ENCODE measurements at places on chromosomes 1 and 21. TPM values are rescaled to one million over a fixed set of nuclear protein-coding genes. Genes with fewer than 3 reads are reported as not detected.
A peak's percentile ranks its signal among the peaks of the same experiment; 100 is the strongest.

DNA sequence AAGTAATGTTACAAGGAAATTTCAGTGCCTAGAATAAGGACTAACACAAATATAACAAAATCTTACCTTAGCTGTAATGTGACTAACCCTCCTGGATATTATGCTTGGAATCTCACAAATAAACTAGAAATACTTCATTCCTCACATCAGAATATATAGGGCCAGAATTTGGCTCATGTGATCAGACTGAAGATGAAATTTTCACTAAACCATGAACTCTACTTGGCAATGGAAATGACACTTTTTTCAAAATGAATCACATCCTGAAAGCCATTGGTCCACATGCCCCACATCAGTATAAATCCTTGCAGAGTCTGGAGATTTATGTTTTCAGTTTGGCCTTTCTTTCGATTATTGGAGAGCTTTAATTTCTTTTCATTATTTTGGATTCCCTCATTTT is 227.8 kb downstream of the NRIP1 start:
- H3K36me3 ChIP-seq, result no peaks in the 10 kb centered on the region
- H3K27me3 ChIP-seq, result no peaks in the 10 kb centered on the region

DNA sequence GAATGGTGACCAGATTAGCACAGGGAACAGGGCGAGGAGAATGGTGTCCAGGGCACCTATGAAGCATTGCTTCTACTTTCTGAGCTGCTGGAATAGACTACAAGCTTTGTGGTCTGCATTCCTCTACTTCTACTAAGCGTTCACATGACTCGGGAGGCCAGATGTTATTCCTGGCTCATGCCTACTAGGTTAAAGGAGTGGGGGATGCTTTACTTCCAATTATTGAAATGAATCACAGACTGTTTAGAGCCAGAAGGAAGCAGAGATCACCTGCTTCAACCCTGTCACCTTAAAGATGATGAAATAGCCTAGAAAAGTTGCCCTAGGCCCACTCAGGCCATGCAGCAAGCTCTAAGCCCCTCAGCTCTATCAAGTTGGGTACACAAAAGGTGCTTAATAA is 633.5 kb downstream of the KIF26B start:
- no peaks in the 10 kb centered on the region for H3K4me1 ChIP-seq
- no peak overlapping the region for H3K27ac ChIP-seq
- no peaks in the 10 kb centered on the region for H3K27me3 ChIP-seq
- no peaks in the 10 kb centered on the region for H3K36me3 ChIP-seq
- DNase-seq, result no peak
- H3K4me3 ChIP-seq, result no peak overlapping the region

GRCh38 chr1:26307363-26307781 is 936 bp upstream of the UBXN11 start:
- H3K27me3 ChIP-seq, result no peaks in the 10 kb centered on the region
- no peaks in the 10 kb centered on the region for H3K36me3 ChIP-seq
- peak overlapping the region; percentile 93 for H3K4me3 ChIP-seq
- DNase-seq, result no peak
- peak overlapping the region; percentile 62 for H3K27ac ChIP-seq

GRCh38 chr1:204358605-204359004 is 1.1 kb downstream of the PLEKHA6 start:
- no peak overlapping the region for H3K4me3 ChIP-seq
- peaks cover 21% of the 10 kb centered on the region for H3K27me3 ChIP-seq
- H3K27ac ChIP-seq, result peak overlapping the region; percentile 56
- DNase-seq, result no peak
- no peaks in the 10 kb centered on the region for H3K36me3 ChIP-seq
- peaks cover 36% of the 10 kb centered on the region for H3K4me1 ChIP-seq

DNA sequence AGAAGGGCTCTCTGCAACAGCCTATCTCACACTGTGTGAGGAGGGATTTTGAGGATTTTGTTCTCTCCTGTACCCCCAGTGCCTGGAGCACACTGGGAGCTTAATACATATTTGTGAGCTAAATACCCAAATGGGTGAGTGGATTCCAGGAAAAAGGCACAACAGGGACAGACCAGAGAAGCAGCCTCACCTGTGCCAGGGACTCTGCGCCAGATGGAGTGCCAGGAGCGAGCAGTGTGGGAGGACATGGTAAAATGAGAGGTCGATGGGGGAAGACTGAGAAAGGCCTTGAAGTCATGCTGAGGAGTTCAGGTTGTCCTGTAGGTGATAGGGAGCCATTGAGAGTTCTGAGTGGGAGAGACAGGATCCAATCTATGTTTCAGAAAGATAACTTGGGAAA is 11.0 kb upstream of the KCNA2 start:
- H3K4me1 ChIP-seq, result peaks cover 13% of the 10 kb centered on the region
- no peaks in the 10 kb centered on the region for H3K36me3 ChIP-seq
- no peak overlapping the region for H3K27ac ChIP-seq
- no peak overlapping the region for H3K4me3 ChIP-seq
- no peak for DNase-seq
- peaks cover 79% of the 10 kb centered on the region for H3K27me3 ChIP-seq

DNA sequence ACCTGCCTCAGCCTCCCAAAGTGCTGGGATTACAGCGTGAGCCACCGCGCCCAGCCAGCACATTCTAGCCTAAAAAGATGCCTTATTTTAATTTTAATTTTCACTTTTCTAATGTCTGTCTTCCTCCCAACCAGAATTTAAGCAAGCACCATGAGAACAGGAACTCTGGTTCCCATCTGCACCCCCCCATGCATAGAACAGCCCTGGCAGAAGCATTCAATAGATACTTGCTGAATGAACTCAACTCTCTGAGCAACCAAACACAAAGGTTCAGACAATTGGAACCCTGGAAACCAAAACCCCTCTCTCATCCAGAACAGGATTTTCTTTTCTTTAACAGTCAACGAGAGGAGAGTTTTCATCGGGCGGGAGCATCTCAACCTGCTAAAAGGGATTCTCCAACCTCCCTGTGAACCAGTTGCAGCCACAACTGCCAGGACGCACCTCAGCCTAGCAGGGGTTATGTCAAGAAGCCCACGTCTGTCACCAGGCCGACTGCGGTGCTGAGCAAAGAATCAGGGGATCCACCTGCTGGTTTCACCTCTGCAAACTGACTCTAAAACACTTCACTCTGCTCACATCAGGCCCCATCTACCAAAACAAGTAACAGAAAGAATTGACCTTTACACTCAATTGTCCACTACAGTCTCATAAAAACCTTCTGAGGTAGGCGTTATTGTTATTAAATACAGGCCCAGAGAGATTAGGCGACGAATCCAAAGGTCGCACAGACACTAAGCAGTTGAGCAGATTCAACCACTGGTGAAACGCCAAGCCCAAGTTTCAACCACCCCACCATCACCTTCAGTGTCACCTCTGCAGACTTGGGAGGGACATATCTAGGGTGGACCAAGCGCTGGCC is 1.7 kb downstream of the KIAA2013 start:
- no peak for DNase-seq
- no peak overlapping the region for H3K27ac ChIP-seq
- H3K36me3 ChIP-seq, result peaks cover 25% of the 10 kb centered on the region
- no peaks in the 10 kb centered on the region for H3K27me3 ChIP-seq

DNA sequence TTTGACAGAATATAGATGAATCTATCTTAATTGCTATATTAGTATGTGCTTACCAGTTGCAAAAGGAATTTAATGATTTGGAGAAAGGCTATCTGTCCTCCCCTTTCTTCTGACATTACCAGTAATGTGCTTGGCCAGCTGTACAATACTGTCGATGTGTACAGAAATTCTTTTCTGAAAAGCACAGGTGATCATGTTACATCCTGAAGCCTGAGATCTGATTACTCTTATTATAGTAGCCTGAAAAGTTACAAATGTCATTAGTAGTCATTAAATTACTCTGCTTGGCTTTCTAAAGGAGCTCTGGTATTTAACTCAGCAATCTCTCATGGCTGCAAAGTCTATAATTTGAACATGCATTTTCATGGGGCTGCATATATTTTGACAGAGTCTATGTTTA is 209.8 kb downstream of the PTPRC start:
- no peak for DNase-seq
- no peak overlapping the region for H3K27ac ChIP-seq
- no peaks in the 10 kb centered on the region for H3K4me1 ChIP-seq

DNA sequence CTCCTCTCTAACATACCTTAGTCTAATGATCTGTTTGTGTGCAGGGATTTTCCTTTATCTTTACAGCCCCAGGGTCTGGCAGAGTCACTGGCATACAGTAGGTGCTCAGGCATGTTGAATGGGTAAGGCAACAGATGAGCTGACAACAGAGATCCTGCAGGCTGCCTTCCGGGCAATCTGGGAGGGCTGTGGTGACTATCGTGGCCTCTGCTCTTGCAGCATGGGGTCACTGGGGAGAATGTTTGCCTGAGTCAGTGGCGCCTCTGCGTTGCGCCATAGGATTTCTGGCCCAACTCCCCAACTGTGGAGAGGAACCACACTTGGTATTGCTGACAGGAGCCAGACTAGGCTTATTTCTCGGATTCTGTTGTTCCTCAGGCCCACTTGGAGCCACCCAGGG is 93.8 kb downstream of the LAMC2 start:
- no peaks in the 10 kb centered on the region for H3K36me3 ChIP-seq
- peaks cover 6% of the 10 kb centered on the region for H3K4me1 ChIP-seq
- no peaks in the 10 kb centered on the region for H3K27me3 ChIP-seq
- no peak overlapping the region for H3K4me3 ChIP-seq

- H3K27me3 ChIP-seq, result no peaks in the 10 kb centered on the region
- DNase-seq, result peak; percentile 61
- H3K4me3 ChIP-seq, result no peak overlapping the region
- H3K4me1 ChIP-seq, result peaks cover 47% of the 10 kb centered on the region
- H3K36me3 ChIP-seq, result peaks cover 2% of the 10 kb centered on the region
Observed at GRCh38 chr1:25550683-25551310, 7.4 kb downstream of the LDLRAP1 start.

- DNase-seq, result peak; percentile 50
- no peaks in the 10 kb centered on the region for H3K36me3 ChIP-seq
- no peaks in the 10 kb centered on the region for H3K4me1 ChIP-seq
- no peaks in the 10 kb centered on the region for H3K27me3 ChIP-seq
Observed at GRCh38 chr1:228781161-228781808, 46.0 kb downstream of the RHOU start.

DNA sequence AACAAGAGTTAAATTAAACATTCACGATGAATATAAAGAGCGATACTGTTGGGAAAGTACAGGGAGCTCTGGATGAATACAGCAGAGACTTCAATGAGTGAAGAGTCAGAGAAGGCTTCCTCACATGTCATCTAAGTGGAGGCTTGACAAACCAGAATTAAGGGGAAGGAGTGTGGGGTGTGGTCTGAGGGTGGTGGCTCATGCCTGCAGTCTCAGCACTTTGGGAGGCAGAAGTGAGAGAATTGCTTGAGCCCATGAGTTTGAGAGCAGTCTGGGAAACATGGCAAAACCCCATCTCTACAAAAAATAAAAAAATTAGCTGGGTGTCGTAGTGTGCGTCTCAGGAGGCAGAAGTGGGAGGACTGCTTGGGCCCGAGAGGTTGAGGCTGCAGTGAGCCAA is 8.7 kb downstream of the SDHB start:
- no peak overlapping the region for H3K4me3 ChIP-seq
- no peak for DNase-seq
- no peaks in the 10 kb centered on the region for H3K27me3 ChIP-seq
- peaks cover 71% of the 10 kb centered on the region for H3K36me3 ChIP-seq

DNA sequence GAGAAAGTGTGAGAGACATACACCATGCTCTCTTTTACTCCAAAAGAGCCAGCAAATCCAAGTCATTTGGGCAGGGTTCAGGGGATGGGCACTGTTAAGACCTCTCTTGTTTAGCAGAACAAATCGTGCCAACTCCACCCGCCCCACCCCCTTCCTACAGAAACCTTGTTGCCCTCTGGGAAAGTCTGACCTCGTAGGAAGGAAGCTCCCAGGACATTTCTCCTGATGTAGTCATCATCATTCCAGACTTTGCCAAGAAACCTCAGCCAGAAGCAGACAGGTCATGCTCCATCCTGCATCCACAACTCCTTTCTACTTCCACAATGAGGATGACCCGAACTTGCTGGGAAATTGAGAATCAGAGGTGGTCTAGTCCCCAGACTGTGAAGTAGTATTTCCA is 57.7 kb downstream of the UBE2T start:
- H3K27ac ChIP-seq, result no peak overlapping the region
- H3K4me1 ChIP-seq, result no peaks in the 10 kb centered on the region
- no peaks in the 10 kb centered on the region for H3K27me3 ChIP-seq
- H3K4me3 ChIP-seq, result no peak overlapping the region
- H3K36me3 ChIP-seq, result no peaks in the 10 kb centered on the region

DNA sequence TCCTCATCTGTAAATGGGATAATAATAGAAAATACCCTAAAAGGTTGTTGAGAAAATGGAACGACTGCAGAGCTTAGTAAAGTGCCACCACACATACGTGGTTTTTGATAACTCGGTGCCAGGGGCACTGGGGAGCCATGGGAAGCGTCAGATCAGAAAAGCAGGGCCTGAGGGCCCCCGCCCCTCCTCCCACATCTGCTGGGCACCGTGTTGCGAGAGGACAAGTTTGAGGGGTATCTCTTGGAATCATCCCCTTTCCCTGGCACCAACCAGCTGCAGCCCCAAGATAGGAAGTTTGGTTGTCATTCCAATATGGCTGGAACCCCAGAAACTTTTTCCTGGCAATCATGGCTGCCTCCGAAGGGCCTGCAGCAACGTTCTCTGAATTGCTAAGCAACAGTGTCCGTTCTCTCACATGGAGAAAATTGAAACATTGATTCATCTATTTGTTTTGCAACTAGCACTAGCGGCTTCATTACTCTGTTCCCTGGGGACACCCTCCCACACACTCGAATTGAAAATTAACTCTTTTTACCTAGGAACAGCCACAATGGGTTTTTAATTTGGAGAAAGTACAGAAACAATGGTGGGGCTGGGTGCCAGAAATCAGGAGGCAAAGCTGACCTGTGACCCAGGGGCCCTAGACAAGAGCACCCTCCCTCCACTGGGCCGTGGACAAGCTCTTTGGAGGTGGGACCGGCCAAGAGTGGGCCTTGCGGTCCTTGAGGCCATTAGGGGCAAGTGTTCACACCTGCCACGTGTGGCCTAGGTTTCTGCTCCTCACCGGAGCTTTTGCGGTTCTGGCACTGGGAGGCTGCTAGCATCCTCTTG is 190.0 kb upstream of the VAMP3 start:
- H3K27ac ChIP-seq, result no peak overlapping the region
- no peak overlapping the region for H3K4me3 ChIP-seq
- H3K36me3 ChIP-seq, result no peaks in the 10 kb centered on the region
- no peaks in the 10 kb centered on the region for H3K27me3 ChIP-seq
- DNase-seq, result no peak
- H3K4me1 ChIP-seq, result peaks cover 5% of the 10 kb centered on the region

DNA sequence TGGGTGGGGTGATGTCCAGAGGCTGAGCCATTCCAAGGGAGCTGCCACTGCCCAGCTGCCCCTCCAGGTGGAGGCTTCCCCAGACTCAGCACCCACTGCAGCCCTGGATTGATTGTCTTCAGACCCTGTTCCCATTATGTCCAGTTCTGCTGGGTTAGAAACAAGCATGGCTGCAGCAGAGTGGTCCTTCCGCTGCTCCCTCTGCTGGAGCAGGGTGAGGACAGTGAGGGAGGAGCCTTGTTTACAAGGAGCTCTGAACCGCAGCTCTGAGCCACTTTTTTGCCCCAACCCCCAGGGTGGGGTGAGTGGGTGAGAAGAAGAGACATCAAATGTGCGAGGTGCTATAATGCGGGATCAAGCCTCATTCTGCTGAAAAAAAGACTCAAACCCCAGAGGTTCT is 2.3 kb downstream of the TNNT2 start:
- H3K4me3 ChIP-seq, result no peak overlapping the region
- no peaks in the 10 kb centered on the region for H3K4me1 ChIP-seq
- peaks cover 64% of the 10 kb centered on the region for H3K27me3 ChIP-seq
- no peak for DNase-seq

Gene LAX1
- 0.58 TPM for total RNA-seq

Gene OR2T29
- not detected for total RNA-seq

Gene SNX7
- total RNA-seq, result 15.6 TPM

Gene ADAMTS5
- 52.0 TPM for total RNA-seq

Gene OTUD7B
- 25.9 TPM for total RNA-seq

Gene HAPLN2
- total RNA-seq, result not detected

Gene PLA2G5
- 2.3 TPM for total RNA-seq
